ENCODE measurements at places on chromosomes 4 and X.

- no peak for DNase-seq
Measured at GRCh38 chrX:154727871-154728270, 23.0 kb downstream of the GAB3 start.

DNA sequence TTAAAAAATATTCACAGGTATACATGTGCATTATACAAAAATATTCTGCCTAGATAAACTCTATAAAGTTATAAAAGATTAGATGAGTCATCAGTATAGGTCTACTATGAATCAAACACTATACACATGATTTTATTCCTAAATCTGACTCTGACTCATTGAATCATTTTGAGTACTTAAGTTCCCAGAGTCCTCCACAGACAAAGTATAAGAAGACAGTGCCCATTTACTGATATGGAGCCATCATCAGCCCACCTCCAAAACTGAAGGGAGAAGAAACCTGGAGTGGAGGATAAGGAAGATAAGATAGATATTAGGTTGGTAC is 28.7 kb upstream of the ANTXR2 start:
- no peak for DNase-seq

DNA sequence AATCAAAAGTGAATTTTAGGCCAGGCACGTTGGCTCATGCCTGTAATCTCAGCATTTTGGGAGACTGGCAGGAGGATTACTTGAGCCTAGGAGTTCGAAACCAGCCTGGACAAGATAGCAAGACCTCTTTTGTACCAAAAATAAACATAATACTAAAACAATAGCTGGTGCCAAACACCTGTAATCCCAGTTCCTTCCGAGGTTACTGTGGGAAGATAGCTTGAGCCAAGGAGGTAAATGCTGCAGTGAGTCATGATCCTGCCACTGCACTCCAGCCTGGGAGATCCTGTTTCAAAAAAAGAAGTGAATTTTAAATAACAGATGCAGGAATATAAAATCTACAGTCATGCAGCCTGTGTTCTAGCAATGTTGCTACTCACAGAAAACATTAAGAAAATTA is 488.3 kb downstream of the PPARGC1A start:
- no peak for DNase-seq

DNA sequence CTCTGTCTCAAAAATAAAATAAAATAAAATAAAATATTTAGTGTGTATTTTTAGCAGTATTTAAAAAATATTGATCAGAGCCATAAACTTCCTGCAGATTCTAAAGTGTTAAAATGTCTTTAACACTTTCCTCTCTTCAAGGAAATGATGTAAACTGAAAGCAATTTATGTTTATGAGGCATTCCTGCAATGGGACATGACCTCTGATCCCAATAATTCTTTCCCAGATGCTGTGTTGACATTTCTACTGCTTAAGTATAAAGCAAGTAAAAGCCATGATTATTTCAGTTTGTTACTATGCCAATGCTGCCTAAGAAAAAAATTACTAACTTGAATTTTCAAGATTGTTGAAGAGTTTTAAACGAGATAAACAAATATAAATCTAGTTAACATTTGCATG is 29.0 kb downstream of the COQ2 start:
- DNase-seq = no peak

DNA sequence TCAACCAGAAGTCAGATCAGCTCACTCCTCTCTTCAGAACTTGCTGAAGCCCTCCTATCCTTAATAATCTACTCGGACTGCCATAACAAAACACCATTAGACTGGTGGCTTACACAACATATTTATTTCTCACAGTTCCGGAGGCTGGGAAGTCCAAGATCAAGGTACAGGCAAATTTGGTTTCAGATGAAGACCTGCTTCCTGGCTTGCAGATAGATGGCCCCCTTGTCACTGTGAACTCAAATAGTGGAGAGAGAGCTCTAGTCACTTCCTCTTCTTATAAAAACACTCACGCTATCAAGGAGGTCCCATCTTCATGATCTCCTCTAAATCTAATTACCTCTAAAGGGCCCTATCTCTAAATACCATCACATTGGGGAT is 125.1 kb downstream of the CAMK2D start:
- DNase-seq = no peak

GRCh38 chr4:185672618-185673017 is 137.3 kb upstream of the PDLIM3 start:
- DNase-seq = no peak

DNA sequence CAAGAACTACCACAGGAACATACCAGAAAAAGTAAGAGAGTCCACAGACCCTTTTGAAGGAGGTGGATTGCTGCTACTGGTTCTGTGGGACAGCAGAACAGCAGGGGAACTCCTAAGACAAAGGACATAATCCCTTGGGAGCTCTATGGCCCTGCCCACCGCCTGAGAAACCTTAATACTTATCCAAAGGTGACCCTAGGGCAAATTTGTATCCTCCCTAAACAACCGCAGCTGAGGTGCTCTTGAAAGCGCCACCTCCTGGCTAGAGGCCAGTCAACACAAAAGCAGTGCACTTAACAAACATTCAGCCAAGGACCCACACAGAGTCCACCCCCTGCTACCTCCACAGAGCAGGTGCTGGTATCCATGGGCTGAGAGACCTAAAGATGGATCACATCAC is 136.8 kb downstream of the ADAM29 start:
- no peak for DNase-seq

DNA sequence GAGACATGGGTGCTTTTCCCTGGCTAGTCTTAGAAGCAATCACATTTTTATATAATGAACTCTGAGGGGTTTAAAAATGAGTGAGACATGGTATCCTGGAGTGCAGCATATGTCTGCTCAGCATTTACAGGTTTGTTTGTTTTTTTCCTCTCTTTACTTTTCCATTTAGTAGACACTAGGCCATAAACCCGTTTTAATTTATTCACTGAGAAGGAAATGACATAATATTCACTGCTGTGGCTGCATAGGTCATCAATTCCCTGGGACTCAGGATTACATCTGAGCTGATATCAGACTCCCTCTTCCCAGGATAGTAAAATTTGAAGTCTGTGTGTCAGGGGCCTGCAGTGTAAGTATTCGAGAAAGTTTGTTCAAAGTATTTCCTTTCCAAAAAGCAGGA is 178.9 kb upstream of the SPRY1 start:
- DNase-seq = no peak

DNA sequence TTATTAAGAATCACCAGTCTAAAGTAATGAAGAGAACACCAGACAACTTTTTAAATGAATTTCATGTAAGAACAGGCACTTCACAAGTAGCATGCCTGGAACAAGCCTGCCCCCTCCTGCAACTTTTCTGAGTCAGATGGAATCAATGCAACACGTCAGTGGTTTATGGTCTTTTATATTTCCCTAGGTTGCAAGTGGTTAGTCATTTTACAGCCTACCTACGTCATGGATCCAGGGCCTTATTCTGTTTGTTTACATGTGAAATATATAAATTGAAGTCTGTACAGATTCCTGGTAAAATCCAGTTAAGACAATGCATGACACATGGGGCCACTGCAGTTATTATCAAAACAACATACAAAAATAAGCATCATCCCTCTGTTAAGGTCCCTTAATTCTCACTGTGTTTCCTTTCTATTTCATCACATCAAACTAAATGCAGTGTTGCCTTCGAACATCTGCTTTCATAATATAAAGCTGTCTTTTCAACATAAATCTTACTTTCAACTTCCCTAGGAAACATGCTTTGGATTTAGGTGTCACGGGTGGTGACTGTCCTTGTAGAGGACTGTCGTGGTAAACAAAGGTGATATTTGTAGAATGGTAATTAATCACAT is 309.3 kb downstream of the FRMPD4 start:
- DNase-seq = no peak

DNA sequence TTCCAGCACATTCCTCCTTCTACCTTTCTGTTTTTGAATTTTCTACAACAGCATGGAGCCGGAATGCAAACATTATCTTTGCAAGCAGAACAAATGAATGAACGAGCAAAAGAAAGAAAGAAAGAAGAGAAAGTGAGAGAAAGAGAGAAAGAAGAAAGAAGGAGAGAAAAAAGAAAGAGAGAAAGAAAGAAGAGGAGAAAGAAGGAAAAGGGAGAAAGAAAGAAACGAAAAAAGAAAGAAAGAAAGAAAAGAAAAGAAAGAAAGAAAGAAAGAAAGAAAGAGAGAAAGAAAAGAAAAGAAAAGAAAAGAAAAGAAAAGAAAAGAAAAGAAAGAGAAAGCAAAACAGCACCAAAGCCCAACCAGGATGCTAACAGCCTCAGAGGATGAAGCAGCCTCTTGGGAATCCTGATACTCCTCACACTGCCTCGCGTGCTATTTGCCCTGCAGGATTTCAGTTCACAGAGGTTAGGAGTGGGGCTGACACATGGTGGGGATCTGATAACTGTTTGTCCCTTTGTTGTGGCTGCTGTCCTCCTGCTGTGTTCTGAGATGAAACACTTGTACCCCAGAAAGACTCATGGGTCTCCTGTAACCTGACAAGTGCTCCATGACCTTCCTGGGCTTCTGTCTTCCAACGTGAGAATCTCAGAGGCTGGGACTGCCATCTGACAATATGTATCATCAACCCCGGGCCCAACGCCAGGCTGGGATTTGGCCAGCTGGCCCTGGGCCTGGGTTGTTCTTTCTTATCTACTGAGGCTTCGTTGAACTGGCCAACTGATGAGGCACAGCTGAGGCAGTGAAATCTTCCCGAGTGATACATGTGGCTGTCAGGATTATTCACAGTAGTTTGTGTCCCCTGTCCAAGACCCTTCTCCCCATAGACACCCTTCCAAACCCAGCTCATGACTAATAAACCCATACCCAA is 61.0 kb downstream of the SEPSECS start:
- no peak for DNase-seq

- no peak for DNase-seq
Measured at GRCh38 chrX:101263766-101264165, 27.4 kb downstream of the TAF7L start.

DNA sequence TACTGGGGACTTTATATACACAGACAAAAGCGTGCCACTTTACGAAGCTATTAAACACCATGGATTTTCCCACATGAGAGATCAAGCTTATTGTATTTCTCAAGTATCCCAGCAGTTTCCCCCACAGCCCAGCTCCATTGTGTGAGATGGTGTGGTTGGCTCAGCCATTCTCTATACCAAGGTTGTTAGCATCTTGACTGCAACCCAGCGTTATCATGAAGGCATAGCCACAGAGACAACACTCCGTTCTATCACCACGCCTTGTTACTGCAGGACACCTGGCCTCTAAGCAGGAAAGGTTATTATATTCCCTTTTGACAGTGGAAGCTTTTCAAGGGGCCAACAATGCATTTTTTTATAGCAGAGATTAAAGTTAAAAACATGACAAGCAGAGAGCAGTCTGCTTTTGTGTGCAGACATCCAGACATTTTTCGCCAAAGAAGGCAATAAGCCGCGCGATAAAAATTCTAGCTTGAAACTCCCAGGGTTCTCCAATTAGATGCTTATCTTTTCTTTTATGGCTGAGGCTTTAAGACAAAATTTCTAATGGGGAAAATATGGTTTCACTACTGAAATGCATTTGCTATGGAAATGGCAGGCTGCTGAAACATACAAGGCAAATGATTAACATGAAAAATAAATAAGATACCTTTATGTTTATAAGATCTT is 206.1 kb downstream of the MID1 start:
- DNase-seq = no peak

- DNase-seq = no peak
Measured at GRCh38 chrX:637660-638481, 7.3 kb downstream of the SHOX start.

DNA sequence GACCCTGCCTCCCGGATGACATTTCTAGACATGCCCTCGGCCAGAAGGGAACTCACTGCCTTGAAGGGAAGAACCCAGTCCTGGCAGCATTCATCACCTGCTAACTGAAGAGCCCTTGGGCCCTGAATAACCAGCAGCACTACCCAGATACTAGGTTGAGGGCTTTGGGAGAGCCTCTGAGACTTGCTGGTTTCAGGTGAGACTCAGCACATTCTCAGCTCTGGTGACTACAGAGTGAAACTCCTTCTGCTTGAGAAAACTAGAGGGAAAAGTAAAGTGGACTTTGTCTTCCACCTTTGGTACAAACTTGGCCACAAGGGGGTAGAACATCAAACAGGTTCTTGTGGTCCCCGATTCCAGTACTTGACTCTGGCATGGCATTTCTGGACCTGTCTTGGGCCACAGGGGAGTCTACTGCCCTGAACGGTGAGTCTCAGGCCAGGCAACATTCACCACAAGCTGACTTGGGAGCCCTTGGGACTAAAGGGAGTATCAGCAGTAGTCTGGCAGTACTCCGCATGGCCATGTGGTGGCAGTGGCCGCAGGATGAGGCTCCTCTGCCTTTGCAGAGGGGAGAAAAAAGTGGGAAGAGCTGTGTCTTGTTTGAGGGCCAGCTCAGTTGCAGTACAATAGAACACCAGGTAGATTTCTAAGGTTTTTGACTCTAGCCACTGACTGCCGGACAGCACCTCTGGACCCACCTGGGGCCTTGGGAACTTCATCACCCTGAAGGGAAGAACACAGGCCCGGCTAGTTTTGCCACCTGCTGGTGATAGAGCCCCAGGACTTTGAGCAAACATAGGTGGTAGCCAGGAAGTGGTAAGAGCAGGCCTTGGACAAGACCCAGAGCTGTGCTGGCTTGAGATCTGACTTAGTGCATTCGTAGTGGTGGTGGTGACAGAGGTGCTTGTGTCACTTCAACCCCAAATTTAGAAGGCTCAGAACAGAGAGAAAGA is 414.8 kb downstream of the OPHN1 start:
- no peak for DNase-seq

DNA sequence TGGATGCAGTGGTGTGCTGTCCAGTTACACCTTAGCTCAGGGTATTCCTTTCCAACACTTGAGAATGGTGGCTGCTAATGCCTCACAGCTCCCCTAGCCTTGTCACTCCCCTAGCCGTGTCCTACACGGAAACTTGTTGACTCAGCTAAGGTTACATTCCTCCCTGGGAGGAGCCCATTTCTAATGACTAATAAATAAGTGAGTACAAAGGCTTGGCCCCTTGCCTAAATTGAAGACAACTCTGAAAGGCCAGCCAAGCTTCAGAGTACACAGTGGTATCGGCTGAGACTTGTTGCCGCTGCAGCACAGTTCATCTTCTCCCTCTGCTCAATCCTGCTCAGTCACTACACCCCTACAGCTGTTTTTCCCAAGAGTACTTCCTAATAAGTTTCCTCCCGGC is 21.2 kb upstream of the SLC25A31 start:
- no peak for DNase-seq

DNA sequence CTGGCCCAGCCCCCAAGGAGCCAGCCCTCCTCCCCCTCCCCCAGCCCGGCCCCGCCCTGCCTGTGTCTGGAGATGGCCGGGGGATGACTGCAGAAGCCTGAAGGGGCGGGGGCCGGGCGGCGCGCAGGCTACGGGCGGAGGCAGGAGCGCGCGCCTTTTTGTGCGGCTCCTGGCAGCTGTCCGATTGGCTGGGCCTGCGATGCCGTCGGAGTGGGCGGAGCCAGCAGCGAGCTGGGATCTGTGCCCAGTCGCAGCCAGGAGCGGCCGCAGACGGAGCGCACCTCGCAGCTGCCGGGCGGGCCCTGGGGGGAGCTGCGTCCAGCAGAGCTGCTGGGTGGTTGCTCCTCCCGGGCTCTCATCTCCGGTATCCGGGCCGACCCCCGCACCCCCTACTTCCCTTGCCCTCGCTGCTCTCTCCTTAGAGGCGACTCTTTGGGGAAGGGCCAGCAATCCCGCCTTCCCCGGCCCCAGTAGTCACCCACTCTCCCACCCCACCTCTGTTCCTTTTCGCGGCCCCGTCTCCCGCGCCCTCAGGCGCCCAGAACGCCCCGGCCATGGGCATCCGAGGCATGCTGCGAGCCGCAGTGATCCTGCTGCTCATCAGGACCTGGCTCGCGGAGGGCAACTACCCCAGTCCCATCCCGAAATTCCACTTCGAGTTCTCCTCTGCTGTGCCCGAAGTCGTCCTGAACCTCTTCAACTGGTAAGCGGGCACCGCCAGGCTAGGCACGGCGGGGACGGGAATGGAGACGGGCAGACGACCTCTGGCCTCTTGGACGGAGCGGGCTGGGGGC is at the start of gene GABRQ:
TSS of gene GABRQ (plus strand) at position 247 of the 794 bp plus-strand sequence. CDS start at position 555, 308 bp downstream.
- DNase-seq = no peak

GRCh38 chr4:5992828-5993321 is 25.4 kb downstream of the C4orf50 start:
- DNase-seq = no peak

Measured in stimulated activated CD4-positive, alpha-beta T cell treated with anti-CD3 and anti-CD28 coated beads, Interleukin-15, amount 100 ng/mL, for 1 hour (primary cell).